Heart left ventricle (tissue), 16 donors: ENCODE measurements at places on chromosomes 2 and 18. TPM values are rescaled to one million over a fixed set of nuclear protein-coding genes. Genes with fewer than 3 reads are reported as not detected.
A peak's percentile ranks its signal among the peaks of the same experiment; 100 is the strongest.

- no peak overlapping the region for H3K27ac ChIP-seq
- H3K4me3 ChIP-seq, result no peak overlapping the region
- H3K4me1 ChIP-seq, result no peaks in the 10 kb centered on the region
- DNase-seq, result no peak
Observed at GRCh38 chr2:28296243-28296642, 96.4 kb upstream of the FOSL2 start.

- peak overlapping the region; percentile 66 for H3K27ac ChIP-seq
- no peaks in the 10 kb centered on the region for H3K36me3 ChIP-seq
- H3K4me1 ChIP-seq, result peaks cover 17% of the 10 kb centered on the region
Observed at GRCh38 chr18:79465392-79465991, 69.8 kb downstream of the NFATC1 start.

DNA sequence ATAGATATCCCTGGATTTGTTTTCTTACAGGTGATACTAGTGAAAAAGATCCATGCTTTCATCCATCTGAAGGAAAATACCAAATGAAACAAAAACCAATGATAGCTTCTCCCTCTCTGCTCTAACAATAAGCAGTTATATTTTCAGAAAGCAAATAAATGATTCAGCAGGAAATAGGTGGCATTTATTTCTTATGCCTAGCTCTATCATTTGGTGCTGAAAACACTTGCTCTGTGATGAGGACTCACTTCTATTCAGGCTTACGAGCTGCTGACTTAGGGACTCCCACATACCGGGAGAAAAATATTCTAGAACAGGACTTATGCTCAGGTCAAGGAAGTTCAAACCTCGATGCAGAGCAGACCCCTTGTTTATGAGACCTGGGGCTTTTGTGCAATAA is 142.6 kb downstream of the SETBP1 start:
- no peak overlapping the region for H3K27ac ChIP-seq
- no peaks in the 10 kb centered on the region for H3K36me3 ChIP-seq
- H3K4me1 ChIP-seq, result peaks cover 29% of the 10 kb centered on the region
- H3K4me3 ChIP-seq, result no peak overlapping the region

DNA sequence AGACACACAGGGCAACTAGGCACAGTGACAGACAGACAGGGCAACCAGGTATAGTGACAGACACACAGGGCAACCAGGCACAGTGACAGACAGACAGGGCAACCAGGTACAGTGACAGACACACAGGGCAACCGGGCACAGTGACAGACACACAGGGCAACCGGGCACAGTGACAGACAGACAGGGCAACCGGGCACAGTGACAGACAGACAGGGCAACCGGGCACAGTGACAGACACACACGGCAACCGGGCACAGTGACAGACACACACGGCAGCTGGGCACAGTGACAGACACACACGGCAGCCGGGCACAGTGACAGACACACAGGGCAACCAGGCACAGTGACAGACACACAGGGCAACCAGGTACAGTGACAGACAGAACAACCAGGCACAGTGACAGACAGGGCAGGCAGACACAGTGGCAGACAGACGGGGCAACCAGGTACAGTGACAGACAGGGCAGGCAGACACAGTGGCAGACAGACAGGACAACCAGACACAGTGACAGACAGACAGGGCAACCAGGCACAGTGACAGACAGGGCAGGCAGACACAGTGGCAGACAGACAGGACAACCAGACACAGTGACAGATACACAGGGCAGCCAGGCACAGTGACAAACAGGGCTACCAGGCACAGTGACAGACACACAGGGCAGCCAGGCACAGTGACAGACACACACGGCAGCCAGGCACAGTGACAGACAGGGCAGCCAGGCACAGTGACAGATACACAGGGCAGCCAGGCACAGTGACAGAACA is 64.7 kb upstream of the RAB6C start:
- DNase-seq, result no peak
- no peak overlapping the region for H3K4me3 ChIP-seq
- H3K4me1 ChIP-seq, result no peaks in the 10 kb centered on the region

- H3K27me3 ChIP-seq, result no peaks in the 10 kb centered on the region
- H3K27ac ChIP-seq, result no peak overlapping the region
- DNase-seq, result no peak
Observed at GRCh38 chr2:41881249-41881648, 166.6 kb upstream of the PKDCC start.

UGT1A8 gene
- not detected for total RNA-seq
